ENCODE measurements at places on chromosomes 7 and 10. TPM values are rescaled to one million over a fixed set of nuclear protein-coding genes. Genes with fewer than 3 reads are reported as not detected.

Gene ZNF485
- 5.0 TPM for total RNA-seq

Gene MACC1
- 7.9 TPM for total RNA-seq

Gene ECHDC3
- total RNA-seq, result 10.4 TPM

Gene UBTD1
- 24.3 TPM for total RNA-seq
